ENCODE measurements at places on chromosomes 1 and 21. TPM values are rescaled to one million over a fixed set of nuclear protein-coding genes. Genes with fewer than 3 reads are reported as not detected.

GRCh38 chr1:184186167-184186566 is 134.6 kb downstream of the TSEN15 start:
- DNase-seq = no peak

DNA sequence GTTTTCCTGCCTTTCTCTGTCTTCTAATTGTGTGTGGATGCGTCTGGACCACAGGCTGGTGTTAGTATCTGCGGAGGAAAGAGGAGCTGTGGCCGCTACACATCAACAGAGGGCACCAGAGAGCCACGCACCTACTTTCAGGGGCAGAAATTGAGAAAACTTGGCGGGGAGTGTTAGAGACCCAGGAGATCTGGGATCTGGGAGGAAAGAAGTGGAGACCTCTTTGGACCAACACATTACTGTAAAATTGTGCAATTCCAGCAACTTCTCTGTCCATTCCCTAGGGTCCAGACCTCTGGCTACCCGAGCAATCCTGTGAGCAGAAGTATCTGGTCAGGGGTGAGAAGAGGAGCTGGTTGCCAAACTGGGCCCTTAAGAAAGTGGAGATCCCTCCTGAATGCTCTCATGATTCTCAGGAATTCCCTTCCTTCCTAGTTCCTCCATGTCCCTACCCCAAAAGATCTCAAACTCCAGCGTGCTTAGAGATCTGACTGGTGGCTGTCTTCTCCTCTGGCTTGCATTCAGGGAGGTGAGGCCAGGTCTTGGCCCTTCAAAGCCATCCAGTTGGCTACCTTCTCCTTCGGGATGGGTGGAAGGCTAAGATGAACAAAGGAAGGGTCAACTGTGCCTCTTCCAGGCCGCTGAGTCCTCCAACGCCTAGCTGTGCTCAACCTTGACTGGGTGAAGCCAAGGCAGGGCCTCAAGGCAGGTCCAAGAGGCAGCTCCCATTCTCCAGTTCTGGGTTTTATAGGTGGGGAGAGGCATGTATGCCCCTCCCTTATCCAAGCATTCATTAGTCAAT is 1.2 kb upstream of the KIRREL1 start:
- DNase-seq = no peak

The ST6GALNAC3 gene
- 0.53 TPM for total RNA-seq

DNA sequence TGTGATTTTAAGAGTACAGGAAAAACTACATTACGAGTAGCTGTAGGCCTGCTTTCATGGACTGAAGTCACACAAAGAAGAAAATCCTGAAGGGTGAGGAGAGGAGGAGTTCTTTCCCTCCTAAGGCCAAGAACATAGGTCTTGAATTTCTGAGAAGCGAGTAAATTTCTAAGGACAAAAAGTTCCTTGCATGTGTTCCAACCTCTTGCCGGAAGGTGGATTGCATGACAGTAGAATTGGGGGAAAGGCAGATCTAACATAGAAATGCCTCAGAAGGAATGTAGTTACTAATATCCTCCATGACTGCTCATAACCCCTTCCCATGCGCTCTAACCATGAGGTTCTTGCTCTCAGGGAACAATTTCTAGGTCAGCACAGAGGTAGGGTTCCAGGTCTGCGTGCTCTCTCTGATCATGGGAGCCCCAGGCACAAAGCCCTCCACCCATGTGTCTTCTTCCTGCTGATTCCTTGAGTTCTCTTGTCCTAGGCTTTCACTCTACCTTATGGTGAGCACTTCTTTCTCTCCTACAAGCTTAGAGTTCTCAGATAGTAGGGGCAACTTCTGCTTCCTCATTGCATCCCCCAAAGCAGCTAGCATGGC is 13.7 kb downstream of the CD2 start:
- no peak for DNase-seq

The LORICRIN gene
- not detected for total RNA-seq

GRCh38 chr1:52216907-52217458 is 75.1 kb downstream of the ZFYVE9 start:
- no peak for DNase-seq

DNA sequence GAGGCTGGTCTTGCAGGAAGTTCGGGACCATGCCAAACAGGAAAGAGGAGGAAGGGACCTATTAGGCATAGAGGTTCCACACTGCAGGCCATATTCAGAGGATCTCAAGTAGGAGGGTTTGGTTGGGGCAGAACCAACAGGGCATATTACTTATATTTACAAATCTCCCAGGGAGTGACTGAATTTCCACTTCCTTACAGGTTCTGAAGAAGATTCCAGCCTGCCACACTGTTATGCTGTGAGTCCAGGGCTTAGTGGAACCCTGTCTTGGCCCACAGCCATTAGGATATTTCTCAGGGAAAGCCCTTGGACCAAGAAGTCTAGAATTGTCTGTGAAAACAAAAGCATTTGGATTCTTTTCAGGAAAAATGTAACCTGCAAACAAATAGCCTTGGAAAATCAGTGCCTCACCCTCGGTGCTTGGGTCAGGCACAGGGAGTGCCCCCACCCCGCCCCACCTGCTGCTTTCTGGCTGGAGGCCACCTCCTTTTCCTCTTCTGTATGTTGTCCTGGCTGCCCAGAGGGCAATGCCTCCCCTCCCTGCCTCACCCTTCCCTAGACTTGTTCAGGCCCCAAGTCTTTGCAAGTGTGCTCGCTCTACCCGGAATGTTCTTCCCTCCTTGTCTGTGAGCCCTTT is 41.0 kb upstream of the JUN start:
- DNase-seq = no peak

The SPATA46 gene
- not detected for total RNA-seq

DNA sequence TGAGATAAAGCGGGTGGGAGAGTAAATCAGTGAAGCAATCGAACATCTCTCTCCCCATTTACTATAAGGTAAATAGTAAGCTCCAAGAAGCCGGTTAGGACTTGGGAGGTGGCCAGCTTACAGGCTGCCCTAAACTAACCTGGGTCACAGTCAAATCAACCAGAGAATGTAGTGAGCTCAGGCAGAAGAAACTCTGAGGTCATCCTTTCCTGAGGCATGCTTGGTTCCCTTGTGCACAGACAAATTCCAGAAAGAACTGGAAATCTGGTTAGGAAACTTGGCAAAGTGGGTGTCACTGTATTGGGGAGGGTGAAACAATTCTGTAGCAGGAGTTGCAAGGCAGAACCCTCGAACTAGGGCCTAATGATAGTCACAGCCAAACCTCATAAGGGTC is 72.5 kb downstream of the NTMT2 start:
- DNase-seq = no peak

The CRP gene
- total RNA-seq = not detected

DNA sequence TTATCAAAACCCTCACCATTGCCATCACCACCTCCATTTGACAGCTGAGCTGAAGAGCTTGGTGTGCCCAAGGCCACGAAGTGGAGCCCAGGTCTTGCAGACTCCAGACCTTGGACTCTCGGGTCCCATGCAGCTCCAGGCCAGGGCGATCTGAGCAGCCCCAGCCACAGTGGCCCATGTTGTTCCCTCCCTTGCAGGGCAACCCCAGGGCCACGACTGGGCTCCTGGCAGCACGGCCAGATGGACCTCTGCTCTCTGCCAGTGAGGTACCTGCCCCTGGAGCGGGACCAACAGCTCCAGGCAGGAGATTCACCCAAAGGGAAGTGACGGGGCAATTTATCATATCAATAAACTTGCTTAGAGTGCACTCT is 182.7 kb upstream of the VAMP3 start:
- DNase-seq = no peak

The SLC45A3 gene
- 1.5 TPM for total RNA-seq

DNA sequence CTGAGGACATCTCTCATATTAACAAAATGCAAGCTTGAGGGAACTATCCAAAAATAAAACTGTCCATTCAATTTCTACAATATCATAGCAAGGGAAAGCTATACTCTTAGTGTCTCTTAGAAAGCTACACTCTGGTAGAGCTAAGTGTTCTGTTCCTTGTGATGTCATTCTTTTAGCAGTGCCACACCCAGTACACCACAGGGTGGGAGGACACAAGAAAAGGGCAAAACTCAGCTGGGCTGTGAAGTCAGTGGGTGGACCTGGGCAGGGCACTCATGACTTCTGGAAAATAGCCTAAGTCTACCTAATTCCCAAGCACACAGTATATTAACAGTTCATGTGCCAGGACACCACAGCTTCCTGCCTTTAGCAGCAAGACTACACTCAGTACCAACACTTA is 42.2 kb upstream of the TNFSF4 start:
- DNase-seq = no peak

- no peak for DNase-seq
These were observed 11.1 kb downstream of the PTPN14 start for GRCh38 chr1:214540324-214540723.

The VCAM1 gene
- total RNA-seq = 0.05 TPM

DNA sequence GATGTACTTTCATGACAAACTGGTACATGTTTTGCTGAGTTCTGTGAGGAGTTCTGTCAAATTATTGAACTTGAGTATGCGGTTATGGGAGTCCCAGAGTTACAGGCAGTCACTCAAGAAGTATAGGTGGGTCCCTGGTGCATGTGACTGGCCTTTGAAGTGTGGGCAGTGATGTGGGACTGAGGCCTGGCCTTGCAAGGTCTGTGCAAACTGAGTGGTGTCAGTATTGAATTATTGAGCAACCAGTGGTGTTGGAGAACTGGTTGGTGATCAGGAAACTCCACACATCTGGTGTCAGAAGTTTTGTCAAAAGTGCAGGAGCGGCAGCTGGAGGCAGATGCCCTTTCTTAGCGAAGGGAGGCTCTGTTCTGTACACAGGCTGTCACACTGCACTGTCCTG is 5.2 kb downstream of the ZNF678 start:
- no peak for DNase-seq

DNA sequence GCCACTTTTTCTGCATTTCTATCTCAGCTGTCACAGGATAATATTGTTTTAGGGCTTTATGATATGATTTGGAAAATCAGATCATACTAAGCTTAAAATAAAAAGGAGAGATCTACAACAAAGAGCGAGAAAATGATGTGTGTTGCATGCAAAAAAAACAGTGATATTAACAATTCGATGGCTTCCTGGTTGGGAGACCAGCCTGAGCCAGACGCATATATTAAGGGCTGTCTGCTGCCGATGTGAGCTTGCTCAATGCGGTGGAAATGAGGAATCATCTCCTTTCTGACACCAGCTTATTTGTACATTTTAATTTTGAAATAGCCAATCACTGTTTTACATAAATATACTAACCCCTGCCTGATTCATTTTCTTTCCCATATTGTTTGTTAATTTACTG is 862.6 kb downstream of the USP25 start:
- DNase-seq = no peak

GRCh38 chr1:11944358-11944931 is 9.9 kb downstream of the PLOD1 start:
- DNase-seq = no peak

DNA sequence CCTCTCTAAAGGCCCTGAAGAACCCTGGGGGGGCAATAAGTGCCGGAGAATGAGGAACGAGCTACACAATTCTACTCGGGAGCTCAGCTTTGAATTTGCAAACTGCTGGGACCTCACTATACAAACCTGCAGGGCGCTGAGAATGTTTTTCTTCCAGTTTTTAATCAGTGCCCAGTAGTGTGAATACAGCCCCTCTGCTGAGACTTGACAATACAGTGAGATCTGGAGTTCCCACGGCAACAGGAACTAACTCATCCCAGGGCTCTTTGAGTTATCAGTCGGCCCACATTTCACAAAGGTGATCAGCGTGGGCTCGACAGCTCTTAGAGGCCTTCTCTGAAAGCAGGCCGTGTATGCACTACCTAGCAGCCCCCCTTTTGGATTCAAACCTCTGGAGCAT is 41.7 kb downstream of the TMEM53 start:
- DNase-seq = no peak

Data from activated T-helper 2 cell treated with anti-CD3 and anti-CD28 coated beads, Interferon-gamma antibody, Interleukin-2, Interleukin-4, amounts not matched to agents 10 μg/mL and 5 μg/mL and 100 μg/mL, durations not matched to agents 14 hours and 24 hours and 36 hours (primary cell).